Transverse colon (tissue), 4 donors: ENCODE measurements at places on chromosomes 13 and 19. TPM values are rescaled to one million over a fixed set of nuclear protein-coding genes. Genes with fewer than 3 reads are reported as not detected.

The KDM4B gene
- total RNA-seq: 84.2 TPM

The GPR183 gene
- 8.1 TPM for total RNA-seq

The DNM2 gene
- total RNA-seq: 1,152 TPM

The FFAR3 gene
- total RNA-seq: not detected

The CD70 gene
- total RNA-seq: not detected

- H3K27me3 ChIP-seq: no peaks in the 10 kb centered on the region
- H3K36me3 ChIP-seq: no peaks in the 10 kb centered on the region
- no peak overlapping the region for H3K4me3 ChIP-seq
- H3K4me1 ChIP-seq: no peaks in the 10 kb centered on the region
- H3K27ac ChIP-seq: no peak overlapping the region
- no peak for DNase-seq
Observed at GRCh38 chr13:25847145-25847544, 204.7 kb downstream of the SHISA2 start.

GRCh38 chr13:107210723-107211030 is 642.7 kb upstream of the ARGLU1 start:
- H3K27ac ChIP-seq: no peak overlapping the region
- no peaks in the 10 kb centered on the region for H3K4me1 ChIP-seq
- H3K27me3 ChIP-seq: peaks cover 3% of the 10 kb centered on the region
- no peak for DNase-seq
- H3K4me3 ChIP-seq: no peak overlapping the region
- no peaks in the 10 kb centered on the region for H3K36me3 ChIP-seq

- no peaks in the 10 kb centered on the region for H3K4me1 ChIP-seq
- no peaks in the 10 kb centered on the region for H3K27me3 ChIP-seq
- no peak overlapping the region for H3K27ac ChIP-seq
Observed at GRCh38 chr19:4134351-4134750, 10.4 kb upstream of the MAP2K2 start.

DNA sequence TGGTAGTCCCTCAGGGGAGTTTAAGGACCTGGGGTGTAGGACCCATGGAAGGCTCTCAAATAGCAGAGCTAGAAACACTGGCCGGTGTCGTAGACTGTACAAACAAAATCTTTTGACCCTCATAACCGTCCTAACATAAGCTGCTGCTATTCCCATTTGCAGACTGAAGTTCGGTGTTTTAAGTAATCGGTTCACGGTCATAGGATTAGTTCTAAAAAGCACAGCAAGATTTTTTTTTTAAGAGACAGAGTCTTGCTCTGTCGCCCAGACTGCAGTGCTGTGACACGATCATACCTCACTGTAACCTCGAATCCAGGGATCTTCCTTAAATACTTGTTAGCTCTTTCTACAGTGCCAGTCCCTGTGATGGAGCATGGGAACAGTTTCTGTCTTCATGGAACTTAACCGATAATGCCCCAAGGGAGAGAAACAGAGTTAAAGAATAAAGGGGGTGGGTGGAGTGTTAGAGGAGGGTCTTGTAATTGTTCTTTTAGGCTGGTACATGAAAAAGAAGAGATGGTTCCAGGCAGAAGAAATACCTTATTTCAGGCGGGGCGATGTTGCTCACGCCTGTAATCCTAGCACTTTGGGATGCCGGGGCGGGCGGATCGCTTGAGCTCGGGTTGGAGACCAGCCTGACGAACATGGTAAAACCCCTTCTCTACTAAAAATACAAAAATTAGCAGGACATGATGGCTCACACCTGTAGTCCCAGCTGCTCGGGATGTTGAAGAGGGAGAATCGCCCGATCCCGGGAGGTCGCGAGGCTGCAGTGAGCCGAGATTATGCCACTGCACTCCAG is 475 bp upstream of the ZC3H4 start:
- H3K27ac ChIP-seq: peak overlapping the region; percentile 97
- H3K4me3 ChIP-seq: peak overlapping the region; percentile 73
- no peaks in the 10 kb centered on the region for H3K36me3 ChIP-seq
- H3K4me1 ChIP-seq: peaks cover 14% of the 10 kb centered on the region

DNA sequence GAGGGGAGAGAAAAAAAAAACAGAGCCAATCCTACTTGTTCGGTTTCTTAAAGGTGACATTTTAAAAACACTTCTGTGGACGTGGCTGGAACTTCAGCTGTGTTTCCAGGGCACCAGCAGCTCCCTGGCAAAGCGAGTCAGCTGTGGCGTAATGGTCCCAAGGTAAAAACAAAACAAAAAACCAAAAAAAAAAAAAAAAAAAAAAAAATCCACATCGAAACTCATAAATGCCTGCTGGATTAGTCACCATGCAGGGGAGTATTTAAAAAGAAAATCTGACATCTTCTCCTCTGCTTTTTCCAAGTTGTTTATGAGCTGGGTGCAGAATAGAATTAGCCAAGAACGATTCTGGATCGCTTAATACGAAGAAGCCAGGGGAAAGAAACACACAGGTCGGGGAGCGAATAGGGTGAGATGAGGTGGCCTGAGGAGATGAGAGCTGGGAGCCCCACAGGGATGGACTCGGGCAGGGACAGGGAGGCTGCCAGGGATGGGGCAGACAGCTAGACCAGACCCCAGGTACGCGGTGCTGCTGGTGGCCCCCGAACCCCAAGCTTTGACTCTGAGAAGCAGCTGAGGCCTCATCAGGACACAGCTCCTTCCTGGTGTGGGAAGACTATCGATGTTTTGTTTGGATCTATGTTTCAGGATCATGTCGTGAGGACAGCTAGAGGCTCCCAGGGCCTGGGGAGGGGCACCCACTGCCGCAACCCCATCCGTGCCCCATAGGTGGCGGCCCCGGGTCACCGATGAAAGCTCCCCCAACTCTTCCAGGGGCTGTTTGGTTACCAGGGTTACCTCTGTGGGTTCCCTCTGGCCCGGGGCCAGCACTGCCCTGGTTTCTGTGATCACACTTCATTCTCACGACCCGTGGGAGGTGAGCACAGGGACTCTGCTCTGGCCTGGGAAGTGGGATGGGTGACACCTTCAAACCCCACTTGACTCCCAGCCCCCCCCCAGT is 3.1 kb upstream of the CTXN1 start:
- H3K4me1 ChIP-seq: peaks cover 34% of the 10 kb centered on the region
- no peak overlapping the region for H3K4me3 ChIP-seq
- H3K27ac ChIP-seq: peak overlapping the region; percentile 79

- DNase-seq: no peak
- peaks cover 12% of the 10 kb centered on the region for H3K36me3 ChIP-seq
- H3K27me3 ChIP-seq: no peaks in the 10 kb centered on the region
- H3K4me3 ChIP-seq: no peak overlapping the region
- no peaks in the 10 kb centered on the region for H3K4me1 ChIP-seq
Observed at GRCh38 chr13:41682766-41683165, 225.4 kb downstream of the RGCC start.

DNA sequence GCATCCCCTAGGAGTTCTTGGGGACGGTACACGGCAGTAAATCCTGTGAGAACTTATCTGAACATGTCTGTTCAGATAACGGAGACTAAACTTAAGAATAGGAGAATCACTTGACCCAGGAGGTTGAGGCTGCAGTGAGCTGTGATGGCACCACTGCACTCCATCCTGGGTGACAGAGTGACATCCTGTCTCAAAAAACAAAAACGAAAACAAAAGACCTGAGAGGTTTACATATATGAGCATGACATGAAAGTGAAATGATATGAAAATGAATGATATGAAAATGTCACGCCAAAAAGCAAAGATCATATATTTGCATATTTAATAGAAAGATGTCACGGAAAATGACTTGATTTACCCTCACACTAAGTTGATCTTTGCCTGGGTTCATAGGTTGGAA is 5.8 kb downstream of the ZNF175 start:
- DNase-seq: no peak
- peaks cover 10% of the 10 kb centered on the region for H3K4me1 ChIP-seq
- no peaks in the 10 kb centered on the region for H3K27me3 ChIP-seq
- no peaks in the 10 kb centered on the region for H3K36me3 ChIP-seq

GRCh38 chr13:61029064-61029463 is 386.6 kb downstream of the PCDH20 start:
- H3K4me3 ChIP-seq: no peak overlapping the region
- no peaks in the 10 kb centered on the region for H3K4me1 ChIP-seq
- no peaks in the 10 kb centered on the region for H3K27me3 ChIP-seq
- no peaks in the 10 kb centered on the region for H3K36me3 ChIP-seq

- no peak overlapping the region for H3K4me3 ChIP-seq
- H3K27ac ChIP-seq: peak overlapping the region; percentile 42
- no peak for DNase-seq
- no peaks in the 10 kb centered on the region for H3K27me3 ChIP-seq
- no peaks in the 10 kb centered on the region for H3K36me3 ChIP-seq
Observed at GRCh38 chr13:46369506-46370277, 17.4 kb downstream of the RUBCNL start.

- no peak overlapping the region for H3K4me3 ChIP-seq
- H3K36me3 ChIP-seq: no peaks in the 10 kb centered on the region
- no peaks in the 10 kb centered on the region for H3K27me3 ChIP-seq
- H3K4me1 ChIP-seq: no peaks in the 10 kb centered on the region
- DNase-seq: no peak
- no peak overlapping the region for H3K27ac ChIP-seq
Observed at GRCh38 chr19:3012621-3013262, 16.3 kb downstream of the TLE2 start.

DNA sequence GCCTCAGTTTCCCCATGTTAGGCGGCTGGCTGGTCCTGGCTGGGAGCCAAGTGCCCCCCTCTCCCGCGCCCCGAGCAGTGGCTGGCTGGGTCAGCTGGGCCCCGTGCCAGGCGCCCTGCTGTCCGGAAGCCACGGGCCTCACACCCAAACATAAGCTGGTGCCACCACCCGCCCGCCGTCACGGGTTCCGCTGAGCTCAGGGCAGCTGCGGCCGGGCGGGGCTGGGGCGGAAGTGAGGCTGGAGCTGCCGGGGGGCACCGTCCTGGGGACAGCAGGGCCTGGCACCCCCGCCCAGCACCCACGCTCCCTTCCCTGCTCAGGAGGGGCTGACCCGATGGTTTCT is 19.3 kb downstream of the HCN2 start:
- H3K27ac ChIP-seq: no peak overlapping the region
- H3K4me3 ChIP-seq: no peak overlapping the region
- H3K27me3 ChIP-seq: peaks cover 32% of the 10 kb centered on the region
- no peaks in the 10 kb centered on the region for H3K36me3 ChIP-seq
- peak; percentile 57 for DNase-seq
- peaks cover 21% of the 10 kb centered on the region for H3K4me1 ChIP-seq

GRCh38 chr13:26721251-26722121 is 39.1 kb downstream of the GPR12 start:
- H3K4me3 ChIP-seq: no peak overlapping the region
- H3K4me1 ChIP-seq: no peaks in the 10 kb centered on the region
- no peaks in the 10 kb centered on the region for H3K27me3 ChIP-seq

DNA sequence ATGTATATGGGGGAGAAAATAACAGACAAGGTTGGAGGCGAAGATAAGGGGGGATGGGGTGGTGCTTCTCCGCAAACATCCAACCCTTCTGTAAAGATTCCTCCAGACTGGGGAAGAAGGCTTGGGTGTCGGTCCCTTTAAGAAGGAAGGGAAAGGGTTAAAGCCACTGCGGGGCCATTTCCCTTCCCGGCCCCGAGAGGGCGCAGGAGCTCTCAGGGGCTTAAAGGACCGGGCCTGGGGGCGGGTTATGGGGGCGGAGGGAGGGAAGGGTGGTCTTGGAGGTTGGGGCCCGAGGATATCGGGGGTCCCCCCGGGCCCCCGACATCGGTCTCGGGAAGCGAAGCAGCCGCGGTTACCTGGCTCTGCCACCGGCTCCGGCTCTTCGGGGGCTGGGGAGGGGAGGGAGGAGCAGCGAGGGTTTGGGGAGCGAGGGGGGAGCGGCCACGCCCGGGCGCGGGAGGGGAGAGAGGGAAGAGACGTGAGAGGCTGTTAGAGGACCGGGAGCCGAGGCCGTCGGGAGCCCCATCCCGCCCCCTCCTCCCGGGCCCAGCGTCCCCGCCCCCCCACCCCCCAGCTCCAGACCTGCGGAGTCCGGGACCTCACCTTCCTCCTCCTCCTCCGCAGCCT is 2.8 kb downstream of the TNNT1 start:
- no peaks in the 10 kb centered on the region for H3K36me3 ChIP-seq
- H3K27ac ChIP-seq: no peak overlapping the region
- H3K4me3 ChIP-seq: no peak overlapping the region
- peaks cover 97% of the 10 kb centered on the region for H3K27me3 ChIP-seq

DNA sequence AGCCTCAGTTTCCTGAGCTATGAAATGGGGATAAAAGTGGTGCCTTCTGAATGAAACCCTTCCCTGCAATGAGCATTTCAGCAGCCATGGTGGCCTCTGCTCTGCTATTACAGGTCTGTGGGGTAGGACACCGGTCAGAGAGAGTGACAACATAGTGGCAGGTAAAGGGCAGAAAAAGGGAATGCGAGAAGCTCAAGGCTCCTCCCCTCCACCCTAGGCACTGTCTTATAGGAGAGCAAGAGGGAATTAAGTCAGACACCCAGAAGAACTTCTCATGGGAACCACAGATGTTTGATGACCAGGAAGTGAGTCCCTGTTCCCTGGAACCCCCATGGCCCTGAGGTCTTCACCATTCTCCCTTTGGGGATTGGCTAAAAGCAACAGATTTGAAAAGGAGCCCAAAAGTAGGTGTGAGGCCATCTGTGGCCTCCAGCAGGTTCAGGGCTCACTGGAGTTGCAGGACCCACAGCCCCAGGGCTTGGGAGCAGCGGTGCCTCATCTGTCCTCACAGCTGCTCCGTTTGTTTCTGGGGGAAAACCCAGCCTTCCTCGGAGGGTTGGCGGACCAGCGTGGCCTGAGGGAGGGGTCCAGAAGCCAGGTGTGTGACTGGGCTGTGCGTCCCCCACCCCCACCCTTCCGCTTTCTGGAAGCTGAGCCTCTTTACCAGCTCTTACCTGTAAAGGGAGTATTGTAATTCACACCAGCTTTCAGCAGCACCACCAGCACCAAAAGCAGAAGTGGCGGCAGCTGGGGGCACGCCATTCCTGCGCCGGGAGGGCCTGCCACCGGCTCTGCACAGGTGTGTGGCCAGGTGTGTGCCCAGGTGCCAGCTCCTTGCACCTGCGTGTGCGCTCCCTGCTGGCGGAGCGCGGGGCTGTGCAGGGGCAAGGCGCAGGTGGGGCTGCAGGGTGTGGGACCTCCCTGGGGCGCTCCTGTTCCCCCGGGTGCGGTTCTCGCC is 19.4 kb downstream of the IQCN start:
- peak; percentile 76 for DNase-seq
- peaks cover 8% of the 10 kb centered on the region for H3K27me3 ChIP-seq
- H3K4me1 ChIP-seq: peaks cover 9% of the 10 kb centered on the region
- peak overlapping the region; percentile 16 for H3K4me3 ChIP-seq
- peak overlapping the region; percentile 67 for H3K27ac ChIP-seq

GRCh38 chr19:18416778-18417249 is 2.4 kb upstream of the SSBP4 start:
- H3K27ac ChIP-seq: peak overlapping the region; percentile 92
- peaks cover 61% of the 10 kb centered on the region for H3K4me1 ChIP-seq

GRCh38 chr19:16428372-16429036 is 43.3 kb downstream of the EPS15L1 start:
- no peaks in the 10 kb centered on the region for H3K4me1 ChIP-seq
- H3K36me3 ChIP-seq: no peaks in the 10 kb centered on the region
- no peaks in the 10 kb centered on the region for H3K27me3 ChIP-seq
- no peak overlapping the region for H3K4me3 ChIP-seq
- no peak overlapping the region for H3K27ac ChIP-seq

GRCh38 chr13:48078251-48078656 is 16.6 kb downstream of the MED4 start:
- no peaks in the 10 kb centered on the region for H3K4me1 ChIP-seq
- no peak overlapping the region for H3K4me3 ChIP-seq
- H3K27ac ChIP-seq: no peak overlapping the region
- peaks cover 3% of the 10 kb centered on the region for H3K36me3 ChIP-seq
- H3K27me3 ChIP-seq: no peaks in the 10 kb centered on the region
